NCI-H69 (cell line): ENCODE measurements at places on chromosomes 13 and 19.

GRCh38 chr19:40604647-40605215, 3.6 kb downstream of the LTBP4 start:
- no peak for DNase-seq

- no peak for DNase-seq
These were observed 626.9 kb downstream of the EFNB2 start for GRCh38 chr13:105908586-105908985.

- DNase-seq = peak; percentile 94
These were observed 8.4 kb downstream of the KANK3 start for GRCh38 chr19:8334458-8335342.

DNA sequence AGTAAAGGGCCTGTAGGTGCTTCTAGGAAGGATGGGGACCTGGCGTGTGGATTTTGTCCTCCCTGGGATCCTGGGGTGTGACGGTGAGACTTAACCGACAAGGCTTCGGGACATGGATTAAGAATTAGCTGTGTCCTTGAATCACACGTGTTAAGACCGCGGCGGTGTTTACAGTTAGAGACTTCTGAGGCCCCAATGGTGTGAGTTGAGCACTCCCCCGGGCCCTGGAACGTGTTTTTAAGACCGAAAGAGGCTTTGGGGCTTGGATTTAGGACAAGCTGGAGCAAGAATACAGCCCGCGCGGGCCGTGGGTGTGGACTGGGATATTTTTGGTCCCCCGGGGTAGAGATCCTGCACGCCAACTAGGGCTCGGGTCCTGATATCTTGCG, 1.2 kb upstream of the SLC27A1 start:
- DNase-seq = no peak

GRCh38 chr13:99363391-99363790, 56.2 kb upstream of the GPR183 start:
- no peak for DNase-seq
